ENCODE measurements at places on chromosomes 5 and 9.

DNA sequence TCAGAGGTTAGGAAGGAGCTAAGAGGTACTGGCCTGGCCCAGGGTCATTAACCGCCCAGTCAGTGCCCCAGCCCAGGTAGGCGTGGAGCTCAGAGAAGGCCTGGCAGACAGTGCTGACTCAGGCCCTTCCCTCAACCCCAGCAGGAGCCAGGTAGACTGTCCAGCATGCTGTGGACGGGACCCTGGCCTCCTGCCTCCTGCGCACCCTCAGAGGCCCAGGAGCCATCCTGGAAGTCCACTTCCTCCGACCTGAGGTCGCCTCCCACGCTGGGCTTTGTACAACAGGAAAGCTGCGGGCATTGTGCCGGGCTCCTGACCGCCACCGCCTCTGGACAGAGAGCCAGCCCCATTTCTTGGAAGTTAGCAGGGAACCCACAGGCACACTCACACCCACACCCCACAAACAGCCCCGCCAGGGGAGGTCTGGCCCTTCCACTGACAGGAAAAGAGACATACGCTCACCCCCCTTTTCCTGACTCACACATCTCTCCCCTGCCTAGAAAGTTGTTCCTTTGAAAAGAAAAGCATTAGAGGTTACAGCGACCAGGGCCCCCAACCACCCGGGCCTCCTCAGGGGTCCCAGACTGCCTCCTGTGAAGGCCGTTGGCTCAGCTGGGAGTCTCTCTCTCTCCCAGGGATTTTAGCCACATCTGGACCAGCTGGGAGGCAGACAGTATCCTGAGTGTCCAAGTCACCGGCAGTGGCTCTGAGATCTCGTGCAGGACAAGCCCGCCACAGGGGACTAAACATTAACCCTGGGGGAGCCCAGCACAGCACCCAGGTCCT, 7.7 kb downstream of the RALGDS start:
- DNase-seq = no peak

- no peak for DNase-seq
These were observed 149.6 kb downstream of the HTR1A start for GRCh38 chr5:63812693-63813092.

DNA sequence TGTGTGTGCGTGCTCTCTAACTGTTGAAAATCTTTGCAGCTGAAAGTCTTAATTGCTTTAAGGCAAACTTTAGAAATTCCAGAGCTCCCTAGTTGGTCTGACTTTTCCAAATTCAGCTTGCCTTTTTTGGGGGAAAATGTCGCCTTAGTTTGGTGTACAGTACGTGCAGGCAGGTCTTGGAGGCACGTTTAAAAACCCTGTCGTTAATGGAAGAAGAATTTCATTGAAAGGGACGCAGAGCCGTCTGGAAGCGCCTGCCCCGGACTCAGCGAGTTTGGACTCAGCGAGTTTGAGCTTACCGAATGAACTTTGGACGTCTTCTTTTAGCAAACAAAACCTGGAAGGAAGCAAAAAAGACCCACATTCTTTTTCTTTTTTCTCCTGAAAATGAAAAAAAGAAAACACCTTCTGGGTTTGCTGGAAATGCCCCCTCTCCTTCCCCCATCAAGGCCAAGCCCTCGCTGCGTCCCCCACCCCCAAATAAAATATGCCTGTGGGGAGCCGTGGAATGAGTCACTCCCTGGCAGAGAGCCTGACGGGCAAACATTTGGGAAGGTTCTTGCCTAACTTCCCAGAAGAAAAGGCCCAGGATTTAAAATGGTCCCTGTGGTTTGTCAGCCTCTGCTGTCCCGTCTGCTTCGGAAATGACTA, 1.5 kb downstream of the NEK6 start:
- DNase-seq = no peak

DNA sequence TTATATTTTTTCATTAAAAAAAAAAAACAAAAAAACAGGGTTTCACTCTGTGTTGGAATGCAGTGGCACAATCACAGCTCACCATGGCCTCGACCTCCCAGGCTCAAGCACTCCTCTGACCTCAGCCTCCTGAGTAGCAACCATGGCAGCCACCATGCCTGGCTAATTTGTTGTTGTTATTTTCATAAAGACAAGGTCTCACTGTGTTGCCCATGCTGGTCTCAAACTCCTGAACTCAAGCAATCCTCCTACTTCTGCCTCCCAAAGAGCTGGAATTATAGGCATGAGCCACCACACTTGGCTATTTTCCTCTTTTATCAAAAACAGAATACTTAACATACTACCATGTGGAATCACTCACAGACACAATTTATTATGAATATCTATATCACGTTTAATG, 46.7 kb downstream of the UBAP2 start:
- no peak for DNase-seq

GRCh38 chr9:93114169-93114983, 18.4 kb downstream of the CARD19 start:
- DNase-seq = no peak

DNA sequence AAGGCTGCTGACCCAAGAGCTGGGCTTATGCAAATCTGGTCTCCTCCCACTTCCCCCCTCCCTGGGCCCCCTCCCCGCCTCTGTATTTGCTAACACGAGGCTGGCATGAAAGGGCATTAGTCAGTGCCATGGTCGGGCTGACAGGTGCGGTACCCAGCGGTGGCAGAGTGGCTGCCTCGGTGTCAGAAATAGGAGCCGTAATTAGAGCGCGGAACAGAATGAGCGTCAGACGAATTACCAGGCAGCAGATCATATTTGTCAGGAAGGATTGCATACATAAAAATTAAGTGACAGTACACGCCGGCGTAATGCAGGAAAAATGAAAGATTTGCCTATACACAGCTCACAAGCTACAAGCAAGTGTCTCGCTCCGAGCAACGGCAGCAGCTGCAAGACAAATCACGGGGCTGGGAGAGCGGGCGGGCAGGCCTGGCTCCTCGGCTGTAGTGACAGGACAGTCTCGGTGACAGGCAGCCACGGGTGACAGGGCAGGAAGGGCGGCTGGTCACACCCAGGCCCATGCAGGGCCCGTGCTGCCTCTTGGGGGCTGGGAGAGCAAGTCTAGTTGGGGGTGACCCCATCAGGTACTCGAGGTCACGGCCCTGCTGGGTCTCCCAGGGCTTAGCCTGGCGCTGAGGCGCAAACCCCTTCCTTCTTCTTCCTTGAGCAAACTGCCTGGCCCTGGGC, 72.4 kb downstream of the NEK6 start:
- no peak for DNase-seq

GRCh38 chr9:75788006-75788634, 102.4 kb upstream of the PCSK5 start:
- DNase-seq = no peak

DNA sequence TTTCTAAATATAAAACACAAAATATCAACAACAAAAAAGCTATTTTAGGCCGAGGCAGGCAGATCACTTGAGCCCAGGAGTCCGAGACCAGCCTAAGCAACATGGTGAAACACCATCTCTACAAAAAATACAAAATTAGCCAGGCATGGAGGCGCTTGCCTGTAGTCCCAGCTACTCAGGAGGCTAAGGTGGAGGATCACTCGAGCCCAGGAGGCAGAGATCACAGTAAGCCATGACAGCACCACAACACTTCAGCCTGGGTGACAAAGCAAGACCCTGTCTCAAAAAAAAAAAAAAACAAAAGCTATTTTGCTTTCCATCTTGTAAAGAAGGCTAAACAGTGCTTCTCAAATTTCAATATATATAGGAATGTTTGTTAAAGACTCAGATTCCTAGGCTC, 11.3 kb downstream of the C5orf15 start:
- DNase-seq = no peak

All from activated CD4-positive, CD25-positive, alpha-beta regulatory T cell (primary cell).